Stimulated activated CD4-positive, alpha-beta T cell treated with anti-CD3 and anti-CD28 coated beads, TNF-alpha, amount 100 ng/mL, for 24 hours (primary cell): ENCODE measurements at places on chromosomes 5 and 9.

- DNase-seq: no peak
Measured at GRCh38 chr9:110950041-110950645, 88.1 kb downstream of the LPAR1 start.

- DNase-seq: no peak
Measured at GRCh38 chr5:165521816-165522610, 2016.6 kb downstream of the MAT2B start.

- no peak for DNase-seq
Measured at GRCh38 chr9:106799152-106799551, 63.8 kb upstream of the ZNF462 start.

DNA sequence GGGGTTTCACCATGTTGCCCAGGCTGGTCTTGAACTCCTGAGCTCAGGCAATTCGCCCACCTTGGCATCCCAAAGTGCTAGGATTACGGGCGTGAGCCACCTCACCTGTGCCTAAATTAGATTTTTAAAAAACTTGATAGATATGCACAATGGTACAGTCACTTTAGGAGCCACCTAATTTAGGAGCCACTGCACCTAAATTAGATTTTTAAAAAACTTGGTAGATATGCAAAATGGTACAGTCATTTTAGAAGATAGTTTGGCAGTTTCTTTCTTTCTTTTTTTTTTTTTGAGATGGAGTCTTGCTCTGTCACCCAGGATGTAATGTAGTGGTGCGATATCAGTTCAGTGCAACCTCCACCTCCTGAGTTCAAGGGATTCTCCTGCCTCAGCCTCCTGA, 37.8 kb upstream of the PLPP1 start:
- DNase-seq: no peak

DNA sequence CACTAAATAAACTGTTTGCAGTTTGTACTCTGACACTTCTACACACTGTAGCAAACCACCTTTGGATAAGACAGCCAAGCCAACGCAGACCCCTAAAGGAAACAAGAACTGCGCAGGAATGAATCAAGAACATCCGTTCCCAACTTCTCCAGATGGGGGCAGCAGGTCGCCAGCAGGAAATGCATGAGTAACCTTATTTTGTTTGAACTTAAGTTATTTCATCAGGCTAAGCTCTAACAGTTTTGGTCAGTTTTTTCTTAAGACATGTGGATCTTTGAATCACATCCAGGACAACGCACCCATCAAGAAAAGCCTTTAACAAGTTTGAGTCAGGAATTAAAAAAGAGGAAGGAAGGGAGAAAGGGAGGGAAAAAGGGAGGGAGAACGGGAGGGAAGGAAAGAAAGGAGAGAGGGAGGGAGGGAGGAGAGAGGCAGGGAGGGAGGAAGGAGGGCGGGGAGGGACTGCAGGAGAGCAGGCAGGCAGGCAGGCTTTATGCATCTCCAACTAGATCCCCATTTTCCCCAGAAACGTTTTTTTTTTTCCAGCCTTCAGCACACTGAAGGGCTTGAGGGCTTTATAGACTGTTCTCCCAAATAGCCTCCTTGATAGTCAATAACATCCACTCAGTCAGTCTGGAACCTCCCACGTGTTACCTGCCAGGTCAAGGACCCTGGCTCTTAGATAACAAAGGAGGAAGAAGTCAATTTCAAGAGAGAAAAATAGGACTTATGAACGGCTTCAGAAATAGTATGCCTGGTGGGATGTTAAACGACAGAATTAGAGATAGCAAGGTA, 22.2 kb downstream of the BHMT start:
- DNase-seq: peak; percentile 38

DNA sequence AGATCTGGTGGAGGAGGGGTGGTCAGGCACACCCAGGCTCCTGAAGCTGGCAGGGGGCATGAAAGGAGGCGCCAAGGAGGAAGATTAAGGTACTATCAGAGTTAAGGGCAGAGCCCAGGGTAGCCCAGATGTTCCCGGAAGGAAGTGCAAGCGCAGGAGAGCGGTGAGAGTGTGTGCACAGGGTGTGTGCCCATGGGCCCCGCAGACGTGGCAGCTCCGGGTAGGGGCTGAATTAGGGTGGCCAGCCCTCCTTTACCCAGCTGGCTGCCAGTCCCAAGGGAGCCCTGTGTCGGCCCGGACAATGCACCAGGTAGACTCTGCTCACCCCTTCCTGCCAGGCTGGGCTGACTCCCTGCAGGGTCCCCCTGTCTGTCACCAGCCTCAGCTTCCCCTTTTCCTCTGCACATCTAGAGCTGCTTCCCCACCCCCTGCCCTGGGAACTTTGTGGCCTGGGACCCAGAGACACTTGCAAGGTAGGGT, at the start of gene SMIM33:
SMIM33 (plus strand) TSS at position 184 of the 480 bp plus-strand sequence; CDS start at position 302, 118 bp downstream.
- DNase-seq: no peak
